Gastroesophageal sphincter (tissue), 4 donors: ENCODE measurements at places on chromosomes 7 and 10. TPM values are rescaled to one million over a fixed set of nuclear protein-coding genes. Genes with fewer than 3 reads are reported as not detected.

The CEP55 gene
- total RNA-seq = not detected

The TLX1 gene
- total RNA-seq = not detected

The CELF2 gene
- total RNA-seq = 122 TPM

The TEX36 gene
- not detected for total RNA-seq

The NEBL gene
- 1.9 TPM for total RNA-seq

The LRCH4 gene
- total RNA-seq = 16.1 TPM

The PPP1R17 gene
- total RNA-seq = not detected

The TBXAS1 gene
- 15.2 TPM for total RNA-seq

The LBX1 gene
- not detected for total RNA-seq

The SORCS1 gene
- 9.3 TPM for total RNA-seq

The EPO gene
- not detected for total RNA-seq

The ITGB1 gene
- 998 TPM for total RNA-seq

The LEP gene
- not detected for total RNA-seq

The ADAM12 gene
- total RNA-seq = 0.54 TPM

The EIF5AL1 gene
- 0.35 TPM for total RNA-seq

The CUX1 gene
- total RNA-seq = 134 TPM

The ASB15 gene
- total RNA-seq = not detected

The PLAC9 gene
- total RNA-seq = 32.7 TPM

The MRPS33 gene
- 14.1 TPM for total RNA-seq

The BAIAP2L1 gene
- total RNA-seq = 6.7 TPM

The PNLIP gene
- not detected for total RNA-seq

The SHTN1 gene
- 4.3 TPM for total RNA-seq

The IL2RA gene
- 0.31 TPM for total RNA-seq

The KIAA1549 gene
- 3.8 TPM for total RNA-seq

The EBF3 gene
- 2.5 TPM for total RNA-seq

The PTPRN2 gene
- total RNA-seq = 1.7 TPM

The RPEL1 gene
- not detected for total RNA-seq

The LIPN gene
- not detected for total RNA-seq

The SFRP5 gene
- total RNA-seq = 17.6 TPM
